ENCODE measurements at places on chromosomes 2 and 18.
A peak's percentile ranks its signal among the peaks of the same experiment; 100 is the strongest.

GRCh38 chr2:136770384-136770783 is 5.0 kb downstream of the THSD7B start:
- DNase-seq: no peak

GRCh38 chr2:239271882-239272281 is 128.9 kb downstream of the HDAC4 start:
- DNase-seq: no peak

DNA sequence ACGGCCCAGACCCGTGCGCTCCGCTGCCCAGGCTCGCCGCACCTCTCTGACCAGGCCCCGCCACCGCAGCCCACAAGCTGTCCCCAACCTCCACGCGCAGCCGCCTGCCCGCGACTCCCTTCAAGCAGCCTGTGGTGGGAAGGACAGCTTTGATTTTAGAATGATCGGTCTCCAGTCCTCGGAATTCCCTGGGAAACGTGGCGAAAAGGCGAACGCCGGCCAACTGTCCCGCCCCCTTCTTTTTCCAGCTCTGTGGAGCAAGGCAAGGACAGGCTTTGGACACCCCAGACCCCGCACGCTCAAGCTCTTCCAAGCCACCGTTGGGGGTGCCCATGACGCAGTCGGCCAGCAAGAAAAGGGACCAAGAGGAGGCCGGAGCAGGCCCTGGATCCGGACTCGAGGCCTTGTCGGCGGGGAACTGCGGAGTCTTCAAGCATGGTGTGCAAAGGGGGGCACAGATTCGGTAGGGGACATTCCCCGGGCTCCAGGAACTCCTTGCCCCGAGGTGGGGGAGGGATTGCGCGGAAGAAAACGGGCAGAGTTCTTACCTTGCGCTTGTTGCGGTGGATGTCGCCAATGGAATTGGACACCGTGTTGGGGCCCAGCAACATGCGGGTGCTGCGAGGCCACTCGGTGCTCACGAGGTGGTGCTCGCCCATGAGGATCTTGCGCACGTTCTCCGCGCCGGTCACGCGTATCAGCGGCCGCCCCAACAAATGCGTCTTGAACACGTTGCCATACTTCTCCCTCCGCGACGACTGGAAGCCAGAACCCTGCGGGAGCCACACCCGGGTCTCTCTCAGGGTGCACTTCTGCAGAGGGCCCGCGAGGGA is 4.0 kb downstream of the CYP26B1 start:
- DNase-seq: no peak

DNA sequence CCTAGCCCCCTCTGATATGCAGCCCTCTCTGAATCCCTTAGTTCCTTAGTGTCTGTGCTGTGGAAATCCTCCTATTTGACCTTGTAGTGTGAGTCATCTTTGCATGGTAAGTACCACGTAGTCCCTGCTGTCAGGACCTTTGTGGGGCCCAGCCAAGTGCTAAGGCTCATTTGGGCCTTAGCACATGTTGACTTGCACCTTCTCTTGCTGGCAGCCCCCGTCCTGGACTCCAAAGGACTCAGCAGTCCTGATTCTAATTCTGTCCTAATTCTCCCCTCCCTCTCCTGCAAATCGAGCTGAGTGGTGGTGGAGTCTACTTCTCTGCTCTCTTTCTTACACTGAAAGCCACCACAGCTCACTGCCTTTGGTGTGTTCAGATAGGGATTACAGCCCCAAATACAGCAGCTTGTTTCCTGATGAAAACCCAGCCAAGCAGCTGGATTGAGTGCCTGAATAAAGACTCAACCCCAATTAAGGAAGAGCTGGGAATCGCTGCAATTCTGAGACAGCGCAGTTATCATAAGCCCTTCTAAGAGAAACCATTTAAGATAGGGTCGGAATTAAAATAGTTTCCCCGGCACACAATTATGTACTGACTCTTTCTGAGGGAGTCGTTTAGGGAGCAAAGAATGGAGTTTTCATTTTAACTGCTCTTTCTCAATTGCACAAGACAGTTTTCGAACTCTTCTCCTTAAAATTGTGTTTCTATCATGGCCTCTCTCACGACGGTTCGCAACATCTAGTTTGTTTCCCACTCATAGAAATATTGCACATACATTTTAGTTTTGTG is 215.6 kb upstream of the TNP1 start:
- no peak for DNase-seq

- no peak for DNase-seq
Observed at GRCh38 chr2:221571551-221572218, 419 bp downstream of the EPHA4 start.

DNA sequence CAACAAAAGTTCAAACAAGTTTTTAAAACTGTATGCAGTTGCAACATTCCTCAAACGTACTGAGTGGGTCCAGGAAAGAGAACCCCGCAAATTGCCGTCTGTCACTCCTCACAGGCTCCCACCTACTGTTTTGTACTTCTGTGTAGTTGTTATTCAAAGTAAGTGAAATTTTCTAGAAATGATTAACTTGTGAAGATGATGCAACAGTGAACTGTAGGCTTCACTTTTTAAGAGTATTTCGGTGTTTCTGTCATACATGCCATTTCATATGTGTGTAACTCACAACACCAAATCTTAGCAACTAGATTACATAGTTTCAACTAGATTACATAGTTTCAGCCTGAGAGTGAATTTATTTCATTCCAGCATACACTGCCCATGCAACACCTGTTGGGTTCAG is 226.0 kb upstream of the TANK start:
- no peak for DNase-seq

DNA sequence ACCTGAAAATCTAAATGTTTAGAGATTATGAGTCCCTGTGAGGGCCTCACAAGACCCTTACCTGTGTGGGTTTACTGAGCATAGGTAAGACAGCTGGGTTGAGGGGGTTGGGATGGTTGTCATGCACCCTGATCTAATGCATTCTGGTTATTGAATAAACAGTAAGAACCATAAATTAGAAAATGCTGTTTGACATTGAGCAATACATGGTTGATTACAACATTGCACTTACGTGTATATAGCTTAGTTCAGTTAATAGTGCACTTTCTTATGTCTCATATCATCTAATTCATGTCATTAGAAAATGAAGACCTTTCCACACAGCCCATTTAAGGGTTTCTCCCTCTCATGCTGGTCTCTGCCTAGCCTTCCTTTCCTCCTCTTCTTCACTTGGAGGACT is 253.5 kb upstream of the ATP5MC3 start:
- no peak for DNase-seq

GRCh38 chr18:63962137-63962536 is 7.7 kb upstream of the SERPINB8 start:
- DNase-seq: no peak

DNA sequence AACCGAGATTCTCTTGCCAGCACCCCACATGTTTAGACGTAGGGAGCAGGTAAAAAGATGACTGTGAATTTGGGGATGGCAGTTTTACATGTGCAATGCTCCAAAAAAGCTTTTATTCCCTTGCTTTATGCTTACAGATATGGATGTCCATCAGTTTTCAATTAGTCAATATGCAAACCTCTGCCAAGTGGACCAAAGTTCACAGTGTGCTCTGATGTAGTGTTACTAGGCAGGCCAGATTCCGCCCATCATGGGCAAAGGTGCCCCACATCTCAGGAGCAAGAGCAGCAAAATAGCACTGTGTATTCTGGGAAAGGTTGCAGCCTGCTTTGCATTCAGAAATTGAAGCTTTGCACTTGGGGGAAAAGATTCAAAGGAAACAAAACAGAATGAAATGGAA is 329.7 kb upstream of the ZEB2 start:
- DNase-seq: no peak

DNA sequence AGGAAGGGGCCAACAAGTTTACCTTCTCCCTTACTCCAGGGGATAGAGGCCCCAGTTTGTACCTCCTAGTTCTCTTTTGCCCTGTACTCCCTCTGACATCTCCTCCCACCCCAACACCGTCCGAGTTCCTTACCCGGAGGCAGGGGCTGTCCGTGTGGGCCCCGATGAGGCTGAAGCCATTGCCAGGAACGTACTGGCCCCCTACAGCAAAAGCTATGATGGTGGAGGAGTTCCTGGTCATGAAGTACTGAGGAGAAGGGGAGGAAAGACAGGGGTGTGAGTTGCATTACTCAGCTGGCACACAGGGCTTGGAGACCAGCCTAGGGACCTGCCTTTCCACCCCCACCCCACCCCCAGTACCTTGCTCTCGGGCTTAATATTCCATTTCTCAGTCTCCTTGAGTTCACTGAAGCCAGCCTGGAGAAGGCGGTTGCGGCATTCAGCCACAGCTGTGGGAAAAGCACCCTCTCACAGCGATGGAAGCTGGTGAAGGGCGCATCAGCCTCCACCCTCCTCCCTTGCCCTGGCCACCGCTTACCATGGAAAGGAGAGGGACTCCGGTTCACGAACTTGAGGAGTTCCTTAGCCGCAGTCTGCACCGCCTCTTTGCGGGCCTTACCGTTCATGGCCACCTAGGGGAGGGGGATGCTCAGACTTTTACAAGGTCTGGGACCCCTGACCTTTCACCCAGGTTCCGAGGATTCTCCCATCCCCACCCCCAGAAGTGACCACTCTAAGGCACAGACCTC is 1.0 kb downstream of the DNPEP start:
- DNase-seq: peak; percentile 57

GRCh38 chr18:63890950-63891304 is 3.4 kb downstream of the SERPINB2 start:
- peak; percentile 5 for DNase-seq

DNA sequence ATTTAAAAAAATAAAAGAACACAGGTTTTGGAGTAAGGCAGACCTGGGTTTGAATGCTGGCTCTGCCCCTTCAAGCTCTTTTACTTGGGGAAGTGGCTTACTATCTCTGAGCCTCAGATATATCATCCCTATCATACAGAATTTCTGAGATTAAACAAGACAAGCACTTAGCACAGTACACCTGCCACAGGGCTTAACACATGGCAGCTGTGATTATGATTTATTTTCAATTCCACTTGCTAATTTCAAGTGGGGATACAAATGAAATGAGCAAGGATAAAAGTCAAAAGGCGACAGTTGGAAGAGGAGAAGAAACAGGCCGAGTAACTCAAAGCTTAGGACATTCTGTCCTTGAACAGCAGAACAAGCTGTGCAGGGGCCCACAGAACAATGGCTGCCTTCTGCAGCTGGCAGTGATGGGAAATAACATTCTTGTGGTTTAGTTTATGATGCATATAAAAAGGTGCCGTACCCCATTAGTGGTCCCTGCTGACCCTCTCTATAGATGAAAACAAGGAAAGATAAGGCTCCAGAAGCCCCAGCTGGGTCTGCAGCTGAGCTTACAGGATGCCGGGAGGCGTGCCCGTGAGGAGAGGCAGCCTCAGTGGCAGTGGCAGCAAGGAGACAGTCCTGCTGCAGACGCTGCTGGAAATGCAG is 45.3 kb downstream of the KIF3C start:
- DNase-seq: no peak

- no peak for DNase-seq
Observed at GRCh38 chr2:74424139-74424992, 2.8 kb downstream of the WDR54 start.

DNA sequence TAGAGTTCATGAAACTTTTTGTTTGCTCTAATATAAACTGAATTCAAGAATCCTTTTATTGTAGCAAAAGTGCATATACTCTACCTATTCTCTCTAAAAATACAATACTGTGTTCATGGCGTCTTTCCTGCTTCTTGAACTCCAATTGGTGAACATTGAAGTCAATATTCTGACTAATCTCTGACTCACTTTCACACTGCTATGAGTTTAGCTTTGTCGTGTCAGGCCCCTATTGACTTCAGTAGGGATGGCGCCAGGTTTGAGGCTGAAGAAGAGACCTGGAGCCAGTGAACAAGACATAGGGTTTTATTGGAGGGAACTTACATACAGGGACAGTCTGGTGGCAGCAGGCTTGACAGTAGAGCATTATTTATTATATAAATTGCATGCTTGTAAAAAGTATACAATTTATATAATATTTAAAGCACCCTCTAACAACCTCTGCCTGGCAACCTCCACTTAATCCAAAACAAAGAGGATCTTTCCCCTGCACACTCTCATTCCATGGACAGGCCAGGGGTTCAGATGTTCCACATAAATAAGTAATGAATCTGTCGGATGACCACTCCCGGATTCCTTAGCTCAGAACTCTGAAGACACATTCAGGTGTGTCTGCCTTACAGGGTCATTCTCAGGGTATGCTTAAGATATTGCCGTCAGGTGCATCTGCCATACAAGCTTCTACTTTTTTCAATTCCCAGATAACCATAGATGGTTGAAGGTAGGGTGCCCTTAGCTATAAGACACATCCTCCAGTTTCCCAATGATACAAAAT is 141.0 kb downstream of the CERS6 start:
- no peak for DNase-seq

DNA sequence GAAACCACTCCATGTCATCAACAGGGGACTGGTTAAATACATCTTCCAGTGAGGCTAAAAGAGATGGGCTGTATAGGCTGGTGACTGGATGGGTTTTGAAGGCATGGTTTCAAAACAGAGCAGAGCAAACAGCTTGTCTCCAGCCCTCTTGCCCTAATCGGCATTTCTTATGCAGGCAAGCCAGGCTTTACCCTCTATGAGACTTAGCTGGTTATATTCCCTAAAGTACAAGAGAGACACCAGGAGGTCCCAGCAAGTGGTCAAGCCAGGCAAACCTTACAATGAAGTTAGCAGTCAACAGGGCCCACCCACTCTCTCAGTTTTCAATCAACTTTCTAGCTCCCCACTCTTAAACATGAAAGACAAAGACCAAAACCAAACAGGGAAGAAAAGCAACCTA is 19.0 kb downstream of the OSBPL1A start:
- DNase-seq: no peak

DNA sequence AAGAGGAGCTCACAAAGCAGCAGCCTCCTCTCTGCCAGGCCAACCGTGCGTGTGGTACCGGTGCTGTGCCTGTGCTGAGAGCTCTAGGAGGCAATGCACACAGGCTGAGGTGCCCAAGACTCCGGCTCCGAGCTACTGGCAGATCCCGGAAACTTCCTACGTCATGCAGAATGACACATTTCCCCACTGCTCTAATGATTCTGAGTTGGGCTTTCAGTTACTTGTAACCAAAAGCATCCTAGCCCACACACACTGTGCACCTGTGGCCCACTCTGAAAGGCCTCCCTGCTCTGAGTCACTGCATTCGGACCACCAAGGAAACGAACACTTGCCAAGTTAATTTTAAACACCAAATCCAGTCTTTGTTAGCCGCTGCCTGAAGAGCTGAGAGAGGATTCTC is 9.3 kb upstream of the RNU4ATAC start:
- no peak for DNase-seq

DNA sequence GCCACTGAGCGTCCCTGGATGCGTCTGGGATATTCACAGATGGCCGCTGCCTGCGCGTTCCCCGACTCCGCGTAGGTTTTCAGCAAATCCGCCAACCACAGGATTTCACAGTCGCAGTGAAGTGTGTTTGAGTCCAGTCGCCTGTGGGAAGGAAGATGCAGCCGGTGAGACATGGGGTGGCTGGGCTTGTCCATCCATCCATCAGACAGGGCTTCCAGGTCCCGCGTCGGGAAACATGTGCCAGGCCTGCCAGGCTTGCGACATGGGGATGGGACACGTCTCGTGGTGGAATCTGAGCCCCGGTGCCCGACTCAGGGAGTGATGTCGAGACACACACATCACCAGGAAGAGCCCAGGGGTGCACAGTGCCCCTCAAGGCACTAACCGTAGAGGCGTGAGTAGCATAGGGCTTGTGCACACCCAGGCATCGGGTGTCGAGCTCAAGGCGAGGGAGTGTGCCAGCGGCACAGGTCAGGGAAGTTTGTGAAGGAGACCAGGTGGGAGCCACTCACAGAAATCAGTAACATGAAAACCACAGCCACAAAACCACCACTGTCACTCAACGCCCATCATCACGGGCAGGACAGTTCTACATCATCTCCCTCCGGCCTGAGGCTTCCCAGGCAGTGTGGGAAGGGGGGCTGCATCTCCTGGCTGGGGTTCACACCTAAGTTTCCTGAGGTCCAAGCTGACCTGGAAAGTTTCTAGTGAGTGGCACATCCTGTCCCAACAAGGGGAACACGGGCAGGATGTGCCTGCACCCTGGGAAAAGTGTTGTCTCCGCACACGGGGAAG is 63.9 kb downstream of the PXDN start:
- DNase-seq: no peak
